NCI-H82 (cell line): ENCODE measurements at places on chromosomes 16 and 17.

DNA sequence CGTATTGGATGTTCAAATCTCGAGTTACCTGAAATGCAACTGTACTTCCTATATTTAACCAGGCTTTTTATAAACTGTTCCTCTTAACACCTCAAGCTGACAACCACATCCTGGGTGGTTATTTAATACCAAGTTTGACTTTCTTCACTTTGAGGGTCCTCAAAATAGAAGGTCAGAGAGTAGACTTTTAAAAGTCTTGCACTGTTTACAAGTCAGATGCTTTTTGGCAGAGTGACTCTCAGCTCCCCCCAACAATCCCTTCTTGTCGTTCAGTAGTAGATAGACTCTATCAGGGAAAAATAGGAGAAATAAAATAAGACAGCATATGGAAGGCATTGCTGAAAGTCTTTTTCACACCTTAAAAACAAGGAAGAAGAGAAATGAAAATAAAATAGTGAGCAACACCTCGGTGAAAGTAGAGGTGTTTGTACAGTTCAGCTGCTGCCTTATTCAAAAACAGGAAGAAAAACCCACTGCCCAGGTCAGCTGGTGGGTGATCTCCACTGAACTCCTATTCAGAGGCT, 650.4 kb downstream of the WWOX start:
- no peak for DNase-seq

- no peak for DNase-seq
Measured at GRCh38 chr17:39073916-39074315, 77.5 kb downstream of the PLXDC1 start.

DNA sequence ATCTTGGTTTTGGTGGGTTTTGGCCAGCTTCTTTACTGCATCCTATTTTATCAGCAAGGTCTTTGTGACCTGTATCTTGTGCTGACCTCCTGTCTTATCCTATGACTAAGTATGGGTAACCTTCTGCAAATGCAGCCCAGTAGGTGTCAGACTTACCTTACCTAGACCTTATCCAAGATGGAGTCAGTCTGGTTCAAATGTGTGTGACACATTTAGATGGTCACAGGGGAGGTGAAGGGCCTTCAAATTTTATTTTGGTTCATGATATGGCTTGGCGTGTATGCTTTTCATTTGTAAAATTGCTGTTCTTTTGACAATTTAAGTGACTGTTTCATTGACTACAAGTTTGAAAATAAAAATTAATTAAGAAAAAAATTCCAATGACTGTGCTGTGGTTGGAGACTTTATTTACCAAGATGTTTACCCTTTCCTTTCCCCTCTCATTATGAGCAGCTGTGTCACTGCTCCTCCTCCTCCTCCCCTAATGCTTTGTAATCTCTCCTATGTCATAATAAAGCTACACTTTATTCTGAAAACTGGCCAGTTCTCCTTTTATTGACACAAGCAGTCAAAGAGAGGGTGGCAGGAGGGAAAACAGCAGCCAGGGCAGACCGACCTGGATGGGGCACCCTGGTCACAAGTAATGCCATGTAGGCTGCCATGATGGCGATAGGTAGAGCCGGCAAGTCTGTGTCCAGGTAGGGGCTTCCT, 49.4 kb downstream of the TNFRSF13B start:
- DNase-seq, result peak; percentile 17

DNA sequence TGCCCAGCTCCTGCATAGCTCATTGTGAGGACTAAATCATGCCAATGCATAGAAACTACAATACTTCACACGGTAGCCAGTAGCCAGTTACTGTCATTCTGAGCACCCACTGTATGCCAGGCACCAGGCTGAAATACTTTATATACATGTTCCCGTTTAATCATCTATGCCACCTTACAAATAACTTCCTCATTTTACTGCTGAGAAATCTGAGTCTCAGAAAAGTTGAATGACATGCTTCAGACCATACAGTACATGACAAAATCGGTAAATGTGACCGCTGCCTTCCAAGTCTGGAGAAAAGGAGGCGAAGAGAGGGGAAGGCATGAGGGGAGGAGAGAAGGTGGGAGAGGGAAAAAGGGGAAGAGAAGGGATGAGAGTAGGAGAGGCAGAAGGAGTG, 9.2 kb upstream of the TLCD3B start:
- DNase-seq, result no peak

DNA sequence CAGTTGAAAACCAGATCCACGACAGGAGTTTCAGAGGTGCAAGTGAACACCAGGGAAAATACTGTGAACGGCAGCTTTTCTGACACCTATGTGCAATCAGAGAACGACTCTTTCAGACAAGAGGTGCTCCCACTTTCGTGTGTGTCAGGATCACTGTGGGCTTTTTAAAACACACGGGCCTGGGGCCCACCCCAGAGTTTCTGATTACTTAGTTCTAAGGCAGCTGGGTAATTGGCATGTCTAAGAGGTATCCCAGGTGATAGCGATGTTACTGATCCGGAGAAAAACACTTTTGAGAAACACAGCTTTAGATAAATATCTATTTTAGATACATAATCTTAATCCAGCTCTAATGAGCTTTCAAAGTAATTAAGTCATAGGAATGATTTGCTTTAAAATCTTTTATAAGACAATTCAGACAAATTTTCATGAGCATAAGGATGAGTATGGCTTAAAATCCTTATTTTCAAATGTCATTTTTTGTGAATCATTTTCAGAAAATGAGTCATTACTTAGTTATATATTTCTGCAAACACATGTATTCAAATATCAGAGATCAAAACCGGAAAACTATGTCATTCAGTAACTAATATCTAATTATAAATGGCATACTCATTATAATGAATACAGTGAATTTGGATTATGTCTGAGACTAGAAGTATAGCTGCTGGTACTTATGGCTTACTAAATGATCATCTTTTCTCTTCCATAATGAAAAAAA, 217.9 kb upstream of the PSMD7 start:
- no peak for DNase-seq

DNA sequence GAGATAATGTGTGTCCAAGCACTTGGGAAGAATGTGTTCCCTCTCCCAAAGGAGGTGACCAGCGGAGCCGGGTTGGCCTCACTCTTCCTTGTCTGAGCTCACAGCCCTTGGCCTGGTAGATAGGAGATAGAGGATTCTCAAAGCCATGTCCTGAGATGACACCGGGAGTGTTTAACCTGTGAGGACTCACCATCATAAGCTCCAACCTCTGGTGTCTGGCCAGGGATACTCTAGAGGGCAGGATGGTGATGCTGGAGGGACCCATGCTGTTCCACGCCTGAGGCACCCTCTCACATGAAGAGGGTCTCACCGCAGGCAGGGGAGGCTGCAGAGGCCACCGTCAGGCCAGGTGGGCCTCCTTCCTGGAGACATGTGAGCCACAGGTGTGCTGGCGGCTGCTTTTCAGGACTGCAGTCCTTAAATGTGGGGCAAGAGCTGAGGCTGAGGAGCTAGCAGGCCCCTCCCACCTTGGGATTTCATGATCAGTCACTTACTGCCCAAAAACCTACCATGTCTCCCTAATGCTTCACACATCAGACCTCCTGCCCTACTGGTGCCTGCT, 6.6 kb upstream of the ZNF629 start:
- no peak for DNase-seq

DNA sequence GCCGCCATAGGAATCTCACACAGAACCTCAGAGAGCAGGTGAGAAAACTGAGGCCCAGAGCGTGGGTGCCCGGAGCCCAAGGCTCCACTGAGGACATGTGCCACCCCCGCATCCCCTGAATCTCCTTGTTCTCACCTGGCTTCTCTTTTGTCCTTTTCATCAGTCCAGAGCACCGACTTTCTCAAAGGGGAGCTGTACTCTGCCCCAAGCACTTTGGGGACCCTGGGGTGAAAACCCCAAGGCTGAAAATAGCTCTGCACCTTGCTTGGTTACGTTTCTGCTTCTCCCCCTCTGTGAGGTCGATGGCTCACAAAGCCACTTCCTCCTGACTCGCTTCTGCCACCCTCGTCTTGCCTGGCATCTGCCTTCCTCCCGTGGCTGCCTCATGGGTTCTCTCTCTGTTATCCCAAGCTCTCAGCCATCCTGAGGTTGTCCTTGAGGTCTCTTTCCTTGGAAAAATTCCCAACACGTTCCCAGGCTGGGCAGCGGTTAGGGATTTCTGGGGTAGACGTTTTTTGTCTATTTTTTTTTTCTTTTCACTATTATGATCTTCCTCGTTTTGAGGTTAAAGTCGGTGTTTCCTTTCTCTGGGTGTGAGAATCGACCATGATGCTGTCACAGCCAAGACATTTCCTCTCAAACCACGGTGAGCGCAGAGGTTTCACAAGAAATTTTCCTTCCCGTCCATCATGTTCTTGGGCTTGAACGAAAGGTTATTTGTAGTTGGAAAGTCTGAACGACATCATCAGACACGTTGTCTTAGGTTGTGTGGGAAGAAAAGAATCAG, 37.2 kb downstream of the IRF8 start:
- DNase-seq, result no peak

- DNase-seq, result no peak
Measured at GRCh38 chr16:69490707-69491324, 66.4 kb downstream of the CYB5B start.

GRCh38 chr17:81396278-81396721, 1.0 kb downstream of the BAHCC1 start:
- peak; percentile 49 for DNase-seq

DNA sequence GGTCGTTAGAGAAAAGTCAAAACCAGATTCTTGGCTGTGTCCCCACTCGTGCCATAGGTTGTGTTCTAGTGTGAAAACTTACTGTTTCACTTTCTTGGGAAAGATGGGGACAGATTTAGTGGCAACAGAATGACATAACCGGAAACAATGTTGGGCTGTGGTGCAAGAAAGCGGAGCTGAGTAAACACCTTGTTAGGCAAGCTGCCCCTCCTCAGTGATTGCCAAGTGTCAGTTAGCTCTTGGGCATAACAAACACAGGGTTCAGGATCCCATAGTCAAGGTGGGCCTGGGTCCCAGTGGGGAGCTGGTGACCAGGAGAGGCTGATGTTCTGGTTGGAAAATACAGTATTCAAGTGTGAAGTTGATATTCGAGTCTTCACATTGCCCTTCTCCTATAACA, 15.4 kb downstream of the UBN1 start:
- DNase-seq, result no peak

- DNase-seq, result no peak
Measured at GRCh38 chr17:78661093-78661770, 84.0 kb upstream of the DNAH17 start.

DNA sequence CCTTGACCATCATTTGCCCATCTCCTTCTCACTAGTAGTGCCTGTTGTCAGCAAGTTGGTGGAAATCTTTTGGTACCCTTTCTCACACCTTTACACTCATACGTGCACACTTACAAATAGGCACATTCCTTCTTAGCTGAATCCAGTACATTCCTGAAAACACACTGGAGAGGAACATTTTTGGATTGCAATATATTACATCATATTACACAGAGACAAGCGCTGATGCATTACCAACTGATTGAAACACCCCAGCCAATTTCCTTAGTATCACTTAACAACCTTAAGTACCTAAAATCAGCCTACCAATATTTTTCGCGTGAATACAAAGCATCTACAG, 64.1 kb downstream of the PLCG2 start:
- DNase-seq, result no peak

DNA sequence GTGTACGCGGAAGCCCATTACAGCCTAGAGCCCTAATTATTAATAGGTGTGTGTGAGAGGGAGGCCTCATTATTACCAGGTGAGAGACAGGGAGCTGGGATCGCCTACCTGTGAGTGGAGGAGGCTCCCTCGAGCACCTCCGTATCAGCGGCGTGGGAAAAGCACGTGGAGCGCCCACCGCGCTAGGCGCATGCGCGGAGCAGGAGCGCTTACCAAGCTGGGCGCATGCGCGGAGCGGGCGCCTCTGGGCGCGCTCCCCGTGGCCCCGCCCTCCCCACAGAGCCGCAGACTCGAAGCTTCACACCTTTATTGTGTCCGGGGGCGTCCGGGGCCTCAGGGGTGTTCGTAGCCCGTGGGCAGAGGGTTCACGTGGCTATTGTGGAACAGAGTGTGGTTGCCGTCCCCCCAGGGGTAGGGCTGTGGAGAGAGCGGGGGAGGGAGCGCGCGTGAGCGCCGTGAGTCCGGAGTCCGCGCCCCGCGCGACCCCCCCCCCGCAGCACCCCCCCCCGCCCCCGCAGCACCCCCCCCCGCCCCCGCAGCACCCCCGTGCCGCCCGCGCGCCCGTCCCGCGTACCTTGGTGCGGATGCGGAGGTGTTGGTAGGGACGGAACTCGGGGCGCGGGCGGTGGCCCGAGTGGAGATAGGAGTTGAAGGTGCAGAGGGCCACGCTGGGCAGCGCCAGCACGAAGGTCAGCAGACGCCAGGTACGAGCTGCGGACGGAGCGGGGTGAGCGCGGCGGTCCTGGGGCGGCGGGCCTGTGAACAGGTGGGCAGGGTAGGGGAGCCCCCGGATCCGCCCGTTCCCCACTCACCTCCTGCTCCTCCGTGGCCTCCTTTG, 500 bp downstream of the COX6A2 start:
- DNase-seq, result peak; percentile 57

DNA sequence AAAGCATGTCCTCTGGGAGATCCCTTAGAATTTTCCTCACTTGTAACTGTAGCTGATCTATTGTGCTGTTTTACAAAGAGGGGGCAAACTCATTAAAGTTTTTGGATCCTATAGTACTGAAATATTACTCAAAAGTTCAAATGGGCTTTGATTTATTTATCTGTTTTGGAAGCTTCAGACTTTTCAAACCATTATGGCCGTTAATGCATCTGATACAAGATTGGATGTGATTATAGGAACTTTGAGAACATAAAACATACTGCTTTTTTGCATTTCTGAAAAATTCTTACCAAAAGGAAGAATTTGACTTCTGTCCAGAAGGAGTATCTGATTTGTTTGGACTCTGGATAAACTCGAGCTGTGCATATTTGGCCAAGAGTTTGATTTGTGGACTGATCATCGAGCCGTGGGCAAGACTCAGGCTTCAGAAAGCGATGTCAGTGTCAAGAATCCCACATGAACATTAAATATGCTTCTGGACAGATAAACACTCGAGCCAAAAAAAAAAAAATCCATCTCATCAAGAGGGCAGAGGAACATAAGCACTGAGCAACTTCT, 8.2 kb upstream of the MARCHF10 start:
- no peak for DNase-seq

GRCh38 chr17:51765282-51766135, 393.0 kb downstream of the CA10 start:
- DNase-seq, result no peak

DNA sequence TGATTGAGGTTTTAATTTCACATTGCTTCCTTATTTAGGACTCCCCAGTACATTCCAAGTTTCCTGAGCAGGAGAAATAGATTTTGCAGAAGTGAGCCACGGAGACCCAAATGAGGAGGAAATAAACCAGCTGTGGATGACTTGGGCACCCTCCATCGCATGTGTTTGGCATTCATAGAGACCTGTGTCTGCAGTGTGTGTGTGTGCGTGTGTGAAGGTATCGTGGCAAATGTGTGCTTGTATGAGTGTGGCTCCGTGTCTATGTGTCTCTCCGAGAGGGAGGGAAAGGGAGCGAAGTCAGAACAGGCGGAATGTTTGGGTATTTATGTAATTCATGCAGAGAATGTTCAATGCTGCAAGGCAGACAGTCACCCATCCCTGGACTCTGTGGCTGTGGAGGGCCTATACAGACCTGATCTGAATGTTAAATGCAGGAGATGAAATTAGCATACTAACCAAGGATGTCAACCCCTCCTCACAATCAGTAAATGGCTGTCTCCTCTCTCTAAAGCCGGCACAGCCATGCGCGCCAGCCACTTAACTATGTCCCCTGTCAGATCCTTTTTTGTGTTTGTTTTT, 186.0 kb upstream of the ZFHX3 start:
- no peak for DNase-seq

- DNase-seq, result no peak
Measured at GRCh38 chr17:79830763-79831264, 8.4 kb downstream of the CBX4 start.

GRCh38 chr17:29020576-29020975, 14.7 kb upstream of the SEZ6 start:
- DNase-seq, result no peak
